ENCODE measurements at places on chromosomes 3 and 15.
A peak's percentile ranks its signal among the peaks of the same experiment; 100 is the strongest.

DNA sequence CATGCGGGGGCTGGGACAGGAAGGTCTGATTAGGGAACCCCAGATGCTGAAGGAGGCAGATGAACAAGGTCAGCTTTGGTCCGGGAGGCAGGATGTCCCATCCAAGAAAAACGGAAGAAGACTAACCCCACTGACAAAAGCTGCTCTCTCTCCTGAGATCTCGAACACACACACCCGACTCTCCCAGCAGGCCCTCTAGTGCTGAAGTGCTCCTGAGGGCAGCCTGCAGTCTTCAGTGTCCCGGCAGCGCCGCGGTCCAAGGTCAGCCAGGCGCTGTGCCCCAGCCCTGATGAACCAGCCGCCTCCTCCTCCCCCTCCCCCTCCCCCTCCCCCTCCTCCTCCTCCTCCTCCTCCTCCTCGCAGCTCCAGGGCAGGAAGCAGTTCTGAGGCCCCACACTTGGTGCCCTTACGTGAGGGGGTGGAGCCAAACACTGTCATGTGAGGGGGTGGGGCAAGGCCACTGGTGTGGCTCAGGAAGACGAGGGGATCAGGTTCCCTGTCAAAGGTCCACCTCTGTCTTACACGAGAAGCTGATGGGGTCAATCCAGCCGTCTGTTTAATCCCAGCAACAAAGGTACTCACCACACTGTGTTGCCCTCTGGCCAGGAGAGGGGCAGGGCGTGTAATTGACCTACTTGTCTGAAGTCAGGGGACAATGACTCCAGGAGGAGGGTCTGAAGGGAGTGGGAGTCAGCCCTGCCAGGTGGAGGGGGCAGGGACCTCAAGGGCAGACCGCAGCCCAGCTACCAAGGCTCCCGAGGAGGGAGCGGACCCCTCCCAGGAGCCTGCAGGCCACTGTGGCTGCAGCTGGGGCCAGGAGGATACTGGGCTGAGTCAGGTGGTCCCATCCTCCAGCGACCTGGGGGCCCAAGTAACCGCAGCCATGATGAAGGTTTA is 34.3 kb downstream of the PRR23E start:
- H3K4me1 ChIP-seq: peaks cover 7% of the 10 kb centered on the region
- H3K4me3 ChIP-seq: no peak overlapping the region
- H3K27me3 ChIP-seq: no peaks in the 10 kb centered on the region
- H3K27ac ChIP-seq: no peak overlapping the region

GRCh38 chr3:170352936-170353335 is 4.6 kb upstream of the SKIL start:
- H3K27me3 ChIP-seq: peaks cover 10% of the 10 kb centered on the region
- no peaks in the 10 kb centered on the region for H3K36me3 ChIP-seq
- no peak for DNase-seq
- no peak overlapping the region for H3K4me3 ChIP-seq

DNA sequence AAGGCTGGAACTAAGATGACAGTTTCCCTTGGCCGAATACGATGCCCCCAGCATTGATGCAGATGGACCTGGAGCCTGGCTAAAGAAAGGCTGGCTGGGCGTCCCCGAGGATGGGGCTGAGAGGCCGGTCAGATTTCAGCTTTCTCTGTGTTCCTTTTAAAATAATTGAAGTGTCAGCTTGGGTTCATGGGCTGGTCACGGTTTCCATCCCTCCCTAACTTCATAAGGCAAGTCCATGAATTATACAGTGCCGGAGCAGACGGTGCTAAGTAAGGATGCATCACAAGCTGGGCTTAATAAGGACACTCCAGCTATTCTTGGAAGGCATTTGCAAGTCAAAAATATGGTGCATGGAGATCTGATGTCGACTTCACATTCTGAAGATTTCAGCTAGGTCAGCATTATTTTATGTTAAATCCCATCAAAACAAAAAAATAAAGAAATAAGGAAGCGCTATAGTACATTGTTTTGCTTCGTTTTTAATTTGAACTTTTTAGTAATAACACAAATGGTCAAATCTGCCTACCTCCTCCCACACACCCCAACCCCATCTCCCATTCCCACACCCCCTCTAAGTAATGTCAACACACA is 220.8 kb downstream of the RPLP1 start:
- H3K27me3 ChIP-seq: no peaks in the 10 kb centered on the region
- H3K36me3 ChIP-seq: no peaks in the 10 kb centered on the region
- no peak overlapping the region for H3K27ac ChIP-seq
- H3K4me1 ChIP-seq: no peaks in the 10 kb centered on the region
- DNase-seq: no peak
- H3K4me3 ChIP-seq: no peak overlapping the region

GRCh38 chr3:147391781-147392624 is 14.3 kb downstream of the ZIC4 start:
- H3K27me3 ChIP-seq: peaks cover 100% of the 10 kb centered on the region
- peaks cover 69% of the 10 kb centered on the region for H3K4me1 ChIP-seq
- H3K27ac ChIP-seq: no peak overlapping the region
- peak; percentile 94 for DNase-seq
- H3K36me3 ChIP-seq: no peaks in the 10 kb centered on the region

DNA sequence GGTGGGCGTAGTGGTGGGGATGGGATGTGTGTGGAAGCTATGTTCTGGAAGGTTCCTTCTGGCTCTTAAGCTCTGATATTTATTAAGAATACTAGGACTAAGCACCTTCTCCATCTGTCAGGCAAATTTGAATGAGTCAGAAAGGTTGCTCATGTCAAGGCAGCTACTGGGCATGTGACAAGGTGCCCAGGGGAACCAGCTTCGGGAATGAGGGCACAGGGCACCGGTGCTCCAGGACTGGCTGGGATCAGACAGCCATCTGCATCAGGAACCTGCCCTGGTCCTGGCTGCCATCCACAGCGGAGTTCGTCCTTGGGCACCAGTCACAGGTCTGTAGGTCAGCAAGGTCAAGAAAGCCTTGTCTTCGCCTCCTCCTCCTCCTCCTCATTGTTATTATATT is 32.5 kb downstream of the CA12 start:
- DNase-seq: no peak
- H3K4me3 ChIP-seq: no peak overlapping the region
- H3K4me1 ChIP-seq: peaks cover 12% of the 10 kb centered on the region
- no peaks in the 10 kb centered on the region for H3K36me3 ChIP-seq

GRCh38 chr15:62769604-62770003 is 272.9 kb upstream of the TPM1 start:
- no peak overlapping the region for H3K4me3 ChIP-seq
- H3K36me3 ChIP-seq: no peaks in the 10 kb centered on the region
- no peak for DNase-seq
- H3K4me1 ChIP-seq: no peaks in the 10 kb centered on the region

DNA sequence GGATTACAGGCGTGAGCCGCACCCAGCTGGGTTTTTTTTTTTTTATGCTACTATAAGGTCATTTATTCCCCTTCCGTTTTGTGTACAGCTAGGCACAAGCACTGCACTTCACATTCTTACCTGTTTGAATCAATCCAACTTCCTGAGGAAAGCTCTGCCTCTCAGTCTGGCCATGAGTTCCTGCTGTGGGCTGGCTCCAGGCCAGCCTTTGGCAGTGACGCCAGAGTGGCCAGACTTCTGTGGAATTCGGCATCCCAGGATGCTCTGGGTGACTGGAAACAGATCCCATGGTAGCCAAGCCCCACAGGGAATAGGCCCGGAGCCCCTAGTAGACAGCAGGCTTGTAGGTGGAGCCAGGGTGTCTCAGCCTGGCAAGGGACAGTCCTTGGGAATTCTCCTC is 21.5 kb upstream of the TIMP4 start:
- H3K4me1 ChIP-seq: no peaks in the 10 kb centered on the region
- H3K36me3 ChIP-seq: no peaks in the 10 kb centered on the region
- no peak overlapping the region for H3K27ac ChIP-seq
- H3K4me3 ChIP-seq: no peak overlapping the region

- H3K27me3 ChIP-seq: peaks cover 91% of the 10 kb centered on the region
- H3K4me1 ChIP-seq: peaks cover 4% of the 10 kb centered on the region
- no peaks in the 10 kb centered on the region for H3K36me3 ChIP-seq
Measured at GRCh38 chr15:60389261-60390077, 8.3 kb downstream of the ANXA2 start.

DNA sequence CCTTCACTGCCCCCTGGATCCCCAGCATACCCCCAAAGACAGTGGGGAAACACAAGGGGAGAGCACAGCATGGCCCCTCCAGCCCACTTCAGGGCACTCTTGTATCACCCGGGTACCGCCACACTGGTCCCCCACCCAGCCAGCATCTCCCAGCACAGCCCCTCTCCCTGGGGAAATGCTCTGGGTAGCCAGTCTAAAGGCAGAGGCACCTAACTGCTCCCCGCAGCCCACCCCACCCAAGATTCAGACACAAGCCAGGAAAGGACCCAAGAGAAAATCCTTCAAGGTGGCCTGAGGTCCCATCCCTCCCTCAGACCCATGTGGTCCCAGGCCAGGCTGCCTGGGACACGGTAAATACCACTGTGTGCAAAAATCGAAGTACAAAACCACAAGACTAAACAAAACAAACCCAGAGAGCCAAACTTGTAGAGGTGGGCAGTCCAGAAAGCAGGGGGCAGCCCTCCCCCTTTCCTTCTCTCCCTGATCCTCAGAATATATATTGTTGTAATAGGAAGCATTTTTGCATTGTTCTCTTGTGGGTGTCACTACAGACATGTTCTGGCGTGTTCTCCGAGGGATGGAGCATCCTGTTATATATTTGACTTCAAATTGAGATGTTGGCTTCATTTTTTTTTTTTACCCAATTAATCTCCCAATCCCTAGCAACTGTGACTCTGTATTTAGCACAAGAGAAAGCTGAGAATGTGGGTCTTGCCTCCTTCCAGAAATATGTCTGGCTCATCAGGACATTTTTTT is 51.7 kb downstream of the GRIP2 start:
- no peaks in the 10 kb centered on the region for H3K36me3 ChIP-seq
- DNase-seq: no peak
- H3K27me3 ChIP-seq: no peaks in the 10 kb centered on the region
- H3K4me1 ChIP-seq: no peaks in the 10 kb centered on the region
- H3K27ac ChIP-seq: no peak overlapping the region

Measured in neural progenitor cell (in vitro differentiated cells).